ENCODE measurements at places on chromosomes 7 and 10.

DNA sequence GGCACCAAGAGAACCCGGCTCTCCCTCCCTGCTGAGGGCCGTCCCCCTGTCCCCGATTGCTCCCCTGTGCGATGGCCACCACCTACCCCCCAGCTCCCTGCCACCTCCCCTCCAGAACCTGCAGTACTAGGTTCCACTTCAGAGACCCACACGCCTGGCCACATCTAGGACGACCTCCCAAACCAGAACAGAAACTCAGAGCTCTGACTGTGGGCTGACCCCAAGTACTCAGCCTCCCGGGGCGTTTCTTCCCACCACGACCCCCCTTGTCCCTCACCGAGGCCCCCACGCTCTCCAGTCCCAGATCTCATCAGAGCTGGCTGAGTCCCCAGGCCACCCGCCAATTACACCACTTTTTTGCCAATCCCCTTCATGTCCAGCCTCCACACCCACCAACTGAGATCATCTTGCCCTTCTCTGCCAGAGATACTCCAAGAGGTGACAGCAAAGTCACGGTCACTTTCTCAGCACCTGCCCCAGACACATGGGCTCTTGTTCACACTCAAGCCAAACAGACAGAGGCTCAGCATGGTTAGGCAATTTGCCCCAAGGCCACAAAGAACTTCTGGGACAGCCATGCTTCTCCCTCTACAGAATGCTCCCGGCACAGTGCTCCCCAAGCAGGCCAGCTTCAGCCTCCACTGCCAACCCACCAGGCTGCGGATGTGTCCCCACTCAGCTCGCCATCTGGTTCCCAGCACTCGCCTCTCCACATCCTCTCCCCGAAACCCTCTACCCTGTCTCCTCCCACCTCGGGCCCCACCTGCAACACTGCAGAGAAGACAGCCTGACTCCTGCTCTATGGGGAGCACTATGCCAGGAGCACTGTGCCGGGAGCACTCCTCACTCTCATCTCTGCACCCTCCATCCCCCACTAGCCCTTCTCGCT lies 4.7 kb downstream of the TMEM120A start:
- no peak for DNase-seq

- DNase-seq, result no peak
Measured at GRCh38 chr7:80843018-80843677, 75.7 kb downstream of the SEMA3C start.

DNA sequence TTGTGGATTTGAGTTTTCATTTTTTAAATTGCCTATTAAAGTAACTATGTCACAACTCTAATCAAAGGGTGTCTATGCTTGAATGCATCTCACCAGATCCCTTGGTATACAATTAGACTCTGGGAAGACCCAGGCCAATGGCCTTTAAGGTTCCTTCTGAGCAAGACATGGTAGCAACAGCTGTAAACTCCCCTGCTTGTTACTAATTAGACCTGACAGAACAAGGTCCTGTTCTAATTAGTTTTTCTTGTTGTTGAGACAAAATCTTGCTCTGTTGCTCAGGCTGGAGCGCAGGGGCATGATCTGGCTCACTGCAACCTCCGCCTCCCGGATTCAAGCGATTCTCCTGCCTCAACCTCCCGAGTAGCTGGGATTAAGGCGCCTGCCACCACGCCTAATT lies 2.9 kb downstream of the MYH16 start:
- no peak for DNase-seq

- no peak for DNase-seq
Measured at GRCh38 chr10:69466689-69467088, 15.4 kb downstream of the TSPAN15 start.

DNA sequence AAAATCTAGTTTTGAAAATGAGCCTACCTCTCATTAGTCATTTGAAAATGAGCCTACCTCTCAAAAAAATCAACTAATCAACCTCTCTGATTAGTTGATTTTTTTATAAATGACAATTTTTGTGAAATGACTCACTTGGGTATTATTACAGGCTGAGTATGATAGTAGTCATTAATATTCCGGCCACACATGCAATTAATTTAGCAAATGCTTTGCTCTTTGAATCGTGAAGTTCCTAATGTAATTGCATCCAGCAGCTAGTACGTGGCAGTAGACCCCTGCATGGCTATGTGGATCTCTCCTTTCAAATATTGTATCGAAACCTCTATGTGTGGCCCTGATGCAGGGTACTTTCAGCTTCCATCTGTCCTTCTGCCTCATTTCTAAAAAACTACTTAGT lies 245.9 kb upstream of the PHYHIPL start:
- no peak for DNase-seq

DNA sequence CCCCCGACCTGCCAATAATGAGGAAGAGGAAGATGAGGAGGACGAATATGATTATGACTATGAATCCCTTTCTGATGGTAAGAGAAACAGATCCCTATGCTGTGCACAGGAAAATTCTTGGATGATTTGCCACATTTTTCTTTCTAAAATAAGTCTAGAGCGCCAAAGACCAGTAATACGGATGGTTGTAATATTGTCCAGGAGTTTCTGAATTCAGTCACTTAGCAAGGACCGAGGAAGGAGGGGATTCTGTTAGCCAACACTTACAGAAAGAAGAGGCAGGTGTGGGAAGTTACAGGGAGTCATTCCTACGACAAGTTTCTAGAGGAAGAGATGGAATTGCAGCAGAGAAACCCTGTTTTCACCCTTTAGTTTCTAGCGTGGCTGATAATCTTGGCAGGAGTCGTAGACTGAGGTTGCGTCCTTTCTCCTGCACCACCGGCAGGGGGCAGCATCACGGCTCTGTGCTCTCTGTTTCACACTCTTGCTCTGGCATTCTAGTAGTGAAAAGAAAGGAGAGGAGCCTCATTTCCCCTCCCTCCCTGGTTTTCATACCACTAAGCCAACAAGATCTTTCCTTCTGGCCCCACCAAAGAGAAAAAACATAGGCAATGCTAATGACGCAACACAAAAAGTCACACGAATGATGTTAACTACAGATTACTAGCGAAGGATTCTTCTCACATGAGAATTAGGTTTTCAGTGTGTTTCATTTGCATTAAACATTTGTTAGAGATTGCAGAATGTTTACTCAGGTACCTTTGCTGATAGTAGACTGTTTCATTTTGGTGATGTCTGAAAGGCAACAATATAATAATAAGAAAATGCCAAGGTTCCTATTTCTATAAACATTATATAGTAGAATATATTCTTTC lies 82.7 kb downstream of the NOC3L start:
- DNase-seq, result peak; percentile 40

DNA sequence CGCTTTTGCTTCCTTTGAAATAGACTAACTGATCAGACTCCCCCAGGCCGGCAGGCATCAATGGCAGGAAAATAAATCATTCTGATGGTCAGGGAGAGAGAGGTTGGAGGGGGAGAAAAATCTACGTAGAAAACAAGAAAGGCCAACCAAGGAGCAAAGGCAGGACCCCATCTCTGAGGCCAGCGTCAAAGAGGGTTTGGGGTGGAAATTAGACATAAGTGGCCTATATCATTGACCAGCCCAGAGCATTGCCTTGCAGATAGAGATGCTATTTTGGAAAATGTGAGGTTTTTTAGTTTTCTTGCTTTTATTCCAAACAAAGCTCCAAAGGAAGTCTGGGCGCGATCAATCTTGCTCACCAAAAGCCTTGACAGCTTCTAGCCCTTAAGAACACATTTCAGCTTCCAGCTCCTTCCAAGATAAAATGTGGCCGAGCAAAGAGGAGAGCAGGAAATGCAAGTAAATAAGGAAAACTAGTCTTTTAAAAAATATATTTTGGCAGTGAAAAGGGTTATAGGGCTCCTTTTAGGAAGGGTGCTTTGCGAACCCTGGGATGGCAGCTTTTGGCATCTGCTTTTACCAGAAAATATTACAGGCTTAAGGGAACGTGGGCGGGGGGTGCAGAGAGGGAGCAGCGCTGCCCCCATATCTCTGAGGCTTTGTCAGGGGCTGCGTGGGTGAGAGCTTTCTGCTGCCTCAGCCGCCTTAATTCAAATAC lies 2.0 kb upstream of the HOXA2 start:
- no peak for DNase-seq

DNA sequence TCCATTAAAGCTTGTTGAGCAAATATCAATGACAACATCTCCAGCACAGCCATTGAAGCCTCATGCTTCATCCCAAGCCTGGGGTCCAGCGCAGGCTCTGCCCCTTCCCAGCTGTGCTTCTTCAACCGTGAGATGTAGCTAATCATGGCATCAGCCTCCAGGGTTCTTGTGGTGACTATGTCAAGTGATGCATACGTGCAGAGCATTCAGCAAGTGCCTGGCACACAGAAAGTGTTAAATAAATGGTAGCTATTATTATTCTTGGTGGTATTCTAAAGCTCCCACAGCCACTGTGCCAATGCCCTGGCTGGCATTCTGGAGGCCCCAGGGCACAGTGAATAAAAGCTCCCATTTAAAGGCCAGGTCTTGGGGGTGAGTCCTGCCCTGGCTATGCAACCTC lies 146.6 kb downstream of the WDR11 start:
- no peak for DNase-seq

DNA sequence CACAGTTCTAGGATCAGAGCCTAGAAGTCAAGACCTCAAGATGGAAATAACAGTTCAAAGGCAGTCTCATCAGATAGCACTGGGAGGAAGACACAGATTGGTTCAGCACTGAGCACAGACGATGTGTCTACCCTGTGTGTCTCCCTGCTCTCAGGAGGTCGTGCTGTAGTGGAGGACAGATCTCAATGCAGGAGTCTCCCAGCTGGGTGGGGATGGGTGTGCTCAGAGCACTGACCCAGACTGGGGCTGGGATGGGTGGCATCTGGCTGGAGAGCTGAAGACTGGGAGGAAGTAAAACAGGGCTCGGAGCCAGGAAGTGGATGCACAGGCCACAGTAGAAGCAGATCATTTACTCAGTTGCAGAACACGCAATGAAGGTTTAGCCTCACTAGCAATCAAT lies 69.5 kb upstream of the GDF10 start:
- no peak for DNase-seq

DNA sequence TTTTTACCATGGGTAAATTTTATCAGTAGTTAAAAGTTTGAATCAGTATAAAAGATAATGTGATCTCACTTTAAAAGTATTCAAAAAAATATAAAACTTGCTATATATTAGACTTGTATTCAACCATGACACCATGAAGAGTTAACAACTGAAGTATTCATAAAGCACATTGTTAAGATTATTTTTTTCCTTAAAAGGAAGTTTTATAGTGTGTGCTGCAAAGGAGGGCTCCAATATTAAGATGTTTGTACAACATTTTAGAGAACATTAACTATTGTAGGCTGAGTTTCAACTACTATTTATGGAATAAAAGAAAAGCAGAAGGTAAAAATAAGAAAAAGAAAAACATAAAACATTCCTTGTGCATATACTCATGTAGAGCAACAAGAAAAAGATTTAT lies 24.5 kb upstream of the CUBN start:
- no peak for DNase-seq

- no peak for DNase-seq
Measured at GRCh38 chr7:131895541-131896164, 339.2 kb upstream of the PODXL start.

GRCh38 chr7:138205614-138206150 lies 129.4 kb downstream of the AKR1D1 start:
- no peak for DNase-seq

- DNase-seq, result no peak
Measured at GRCh38 chr7:100895956-100896731, 456 bp upstream of the ACHE start.

GRCh38 chr10:99619851-99620710 lies at the start of gene SLC25A28:
TSS of gene SLC25A28 (minus strand) at chr10:99620439. CDS start at chr10:99620335, 104 bp downstream.
- DNase-seq, result peak; percentile 93

DNA sequence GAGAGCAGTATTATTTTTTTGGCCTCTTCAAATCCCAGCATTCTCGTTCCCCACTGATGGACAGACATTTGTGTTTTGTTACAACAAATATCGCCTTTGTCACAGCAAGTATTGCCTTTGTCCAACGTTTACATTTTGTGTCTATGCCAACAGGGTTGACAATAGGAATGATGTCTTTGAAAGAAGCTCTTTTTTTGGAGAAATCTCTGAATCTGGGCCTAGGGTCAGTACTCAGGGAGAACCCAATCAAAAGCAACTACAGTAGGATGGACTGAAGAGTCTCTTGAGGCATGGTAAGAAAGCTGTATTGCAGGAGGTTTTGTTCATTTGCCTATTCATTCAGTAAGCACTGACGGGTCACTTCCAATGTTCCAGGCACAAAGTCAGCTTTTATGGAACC lies 57.7 kb upstream of the KLF14 start:
- DNase-seq, result no peak

GRCh38 chr7:33039903-33040292 lies 22.7 kb downstream of the NT5C3A start:
- DNase-seq, result no peak

- no peak for DNase-seq
Measured at GRCh38 chr7:108088729-108089128, 41.4 kb downstream of the LAMB4 start.

DNA sequence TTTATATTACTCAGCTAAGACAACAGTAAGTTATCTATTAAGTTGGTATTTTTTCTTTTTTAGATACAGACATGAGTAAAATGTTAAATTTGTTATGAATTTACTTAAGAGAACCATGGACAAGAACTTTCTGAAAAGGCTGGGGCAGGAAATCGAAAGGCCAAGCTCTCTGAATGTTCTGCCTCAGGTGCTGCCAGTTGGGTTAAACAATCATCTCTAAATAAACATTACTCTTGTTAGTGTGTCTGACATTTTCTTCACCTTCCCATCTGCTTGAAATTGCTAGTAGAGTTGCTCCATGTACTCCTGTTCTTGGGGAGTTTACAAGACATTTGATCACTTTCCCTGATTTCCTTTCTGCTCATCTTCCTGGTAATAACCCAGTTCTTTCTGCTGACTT lies 87.5 kb downstream of the ANKRD7 start:
- no peak for DNase-seq

- no peak for DNase-seq
Measured at GRCh38 chr10:89250865-89251408, 638 bp downstream of the LIPA start.

DNA sequence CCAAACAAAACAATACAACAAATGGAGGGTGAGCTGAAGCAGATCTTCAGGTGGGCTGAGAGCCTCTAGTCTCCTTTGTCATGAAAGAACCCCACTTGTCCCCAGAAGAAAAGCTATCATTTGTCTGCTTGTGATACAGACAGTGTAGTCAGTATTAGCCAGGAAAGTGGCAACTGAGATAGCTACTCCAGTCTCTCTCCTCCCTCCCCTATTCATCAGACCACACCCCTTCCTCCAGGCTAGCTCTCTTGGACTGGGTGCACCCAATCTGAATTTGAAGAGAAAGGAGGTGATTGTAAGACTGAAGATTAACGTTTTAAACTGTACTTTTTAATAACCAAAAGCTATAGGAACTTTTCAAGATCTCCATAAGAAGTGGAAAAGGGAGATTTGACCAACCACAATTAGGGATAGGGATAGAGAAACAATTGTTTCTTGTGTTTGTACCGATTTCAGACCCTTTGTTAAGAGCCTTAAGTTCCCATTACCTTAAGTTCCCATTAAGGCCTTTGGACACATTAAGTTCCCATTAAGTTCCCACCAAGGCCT lies 14.1 kb downstream of the BMPR1A start:
- DNase-seq, result no peak

All from activated gamma-delta T cell treated with Interleukin-2 at 50 U/mL for 16 hours (primary cell).